Melanocyte of skin (primary cell): ENCODE measurements at places on chromosomes 12 and 14. TPM values are rescaled to one million over a fixed set of nuclear protein-coding genes. Genes with fewer than 3 reads are reported as not detected.

Gene LGR5
- total RNA-seq, result not detected in 2 replicates

Gene P2RX2
- not detected in 2 replicates for total RNA-seq

Gene NXPH4
- total RNA-seq, result not detected in 2 replicates

Gene BCL2L14
- total RNA-seq, result not detected in 2 replicates

Gene LYZ
- total RNA-seq, result 0.33 TPM in 1 of 2 replicates, not detected in the other

Gene CEBPE
- total RNA-seq, result not detected in 2 replicates

Gene FOXN4
- total RNA-seq, result not detected in 2 replicates

Gene CISTR
- total RNA-seq, result not detected in 2 replicates

Gene RNASE7
- total RNA-seq, result not detected in 2 replicates

Gene MYO1A
- under 0.01 and 0.15 TPM in 2 replicates for total RNA-seq

Gene TPCN1
- 16.0 and 22.2 TPM in 2 replicates for total RNA-seq

Gene SERPINA9
- total RNA-seq, result not detected in 2 replicates

Gene SLC25A21
- total RNA-seq, result 0.36 and 0.69 TPM in 2 replicates

Gene ENDOU
- total RNA-seq, result not detected in 2 replicates

Gene XPOT
- total RNA-seq, result 38.9 and 68.0 TPM in 2 replicates

Gene ADAM21
- 0.33 and 1.4 TPM in 2 replicates for total RNA-seq

Gene HHIPL1
- total RNA-seq, result 1.2 and 1.3 TPM in 2 replicates

Gene TRIM9
- total RNA-seq, result 4.7 and 8.9 TPM in 2 replicates

Gene NEDD1
- 38.3 and 38.4 TPM in 2 replicates for total RNA-seq

Gene TSFM
- 26.5 and 28.9 TPM in 2 replicates for total RNA-seq

Gene SOX5
- 21.0 and 37.9 TPM in 2 replicates for total RNA-seq

Gene KRT77
- total RNA-seq, result not detected in 2 replicates

Gene KCTD10
- 51.6 and 58.2 TPM in 2 replicates for total RNA-seq

Gene SIX4
- total RNA-seq, result under 0.01 and 0.15 TPM in 2 replicates

Gene ERP27
- not detected in 2 replicates for total RNA-seq

Gene GUCY2C
- total RNA-seq, result not detected in 2 replicates

Gene DLK1
- total RNA-seq, result not detected in 2 replicates

Gene KCNK10
- total RNA-seq, result not detected in 2 replicates

Gene MYO1H
- not detected in 2 replicates for total RNA-seq

Gene FLVCR2
- total RNA-seq, result 1.4 and 2.3 TPM in 2 replicates

Gene KERA
- total RNA-seq, result not detected in 2 replicates

Gene TNS2
- 17.2 and 25.8 TPM in 2 replicates for total RNA-seq

Gene OTX2
- not detected in 2 replicates for total RNA-seq
